H9 (cell line): ENCODE measurements at places on chromosomes 5 and 9.

GRCh38 chr9:111599092-111599954, at the start of gene PTGR1:
PTGR1 (minus strand) TSS chr9:111599647; CDS start chr9:111597422, 2,225 bp downstream.
- DNase-seq = peak; percentile 84

GRCh38 chr5:154756868-154757813, 2.0 kb downstream of the LARP1 start:
- DNase-seq = no peak

DNA sequence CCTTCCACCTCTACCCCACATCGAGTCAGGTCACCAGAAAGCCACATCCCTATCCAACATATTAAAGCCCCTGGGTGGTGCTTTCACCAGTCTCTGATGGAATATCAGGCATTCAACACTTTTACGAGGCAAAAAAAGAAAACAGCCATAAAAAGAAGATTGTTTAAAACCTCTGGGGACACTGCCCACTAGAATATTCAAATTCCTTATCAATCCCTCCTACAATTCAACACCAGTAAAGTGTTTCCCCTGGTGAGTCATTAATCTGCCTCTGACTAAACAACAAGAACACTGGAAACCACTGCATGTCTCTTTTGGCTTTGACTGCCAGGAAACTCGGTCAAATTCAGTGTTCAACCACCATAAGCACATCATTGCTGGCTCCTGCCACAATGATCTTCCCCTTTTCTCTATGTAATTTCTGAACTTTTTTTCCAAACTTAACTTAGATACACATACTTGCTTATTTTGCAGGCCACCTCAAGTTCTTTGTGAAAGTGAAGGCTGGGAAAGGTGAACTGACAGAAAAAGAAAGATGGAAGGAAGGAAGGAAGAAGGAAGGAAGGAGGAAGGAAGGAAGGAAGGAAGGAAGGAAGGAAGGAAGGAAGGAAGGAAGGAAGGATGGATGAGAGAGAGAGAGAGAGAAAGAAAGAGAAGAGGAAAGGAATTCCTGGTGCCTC, 105.3 kb downstream of the PAX5 start:
- no peak for DNase-seq

DNA sequence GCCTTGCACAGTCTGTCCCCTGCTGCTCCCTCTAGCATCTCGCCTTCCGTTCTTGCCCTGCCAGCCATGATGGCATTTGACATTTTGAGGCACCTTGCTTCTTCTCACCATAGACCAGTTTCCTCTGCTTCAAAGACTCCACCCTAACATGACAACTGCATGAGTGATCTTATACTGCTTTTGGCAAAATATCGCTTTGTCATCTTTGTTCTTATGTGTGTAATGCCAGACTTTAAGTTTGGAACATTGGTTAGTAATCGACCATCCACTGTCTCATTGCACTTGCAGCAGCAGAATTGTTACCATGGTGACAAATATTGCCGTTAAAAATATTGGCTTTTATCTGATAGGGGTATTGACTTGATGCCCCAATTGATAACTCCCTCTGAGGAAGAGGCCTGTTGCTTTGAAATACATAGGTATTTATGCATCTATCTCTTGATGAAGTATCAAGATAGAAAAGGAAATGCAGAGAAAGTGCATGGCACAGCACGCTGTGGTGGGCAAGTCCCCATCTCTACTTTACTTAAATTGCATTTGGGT, 6.8 kb downstream of the GARIN3 start:
- DNase-seq = no peak

- DNase-seq = no peak
Observed at GRCh38 chr5:178801021-178801420, 58.7 kb upstream of the ZNF354B start.

- DNase-seq = no peak
Observed at GRCh38 chr5:106720367-106720766, 950.4 kb downstream of the EFNA5 start.

GRCh38 chr9:136044207-136044970, 50.7 kb downstream of the NACC2 start:
- no peak for DNase-seq

DNA sequence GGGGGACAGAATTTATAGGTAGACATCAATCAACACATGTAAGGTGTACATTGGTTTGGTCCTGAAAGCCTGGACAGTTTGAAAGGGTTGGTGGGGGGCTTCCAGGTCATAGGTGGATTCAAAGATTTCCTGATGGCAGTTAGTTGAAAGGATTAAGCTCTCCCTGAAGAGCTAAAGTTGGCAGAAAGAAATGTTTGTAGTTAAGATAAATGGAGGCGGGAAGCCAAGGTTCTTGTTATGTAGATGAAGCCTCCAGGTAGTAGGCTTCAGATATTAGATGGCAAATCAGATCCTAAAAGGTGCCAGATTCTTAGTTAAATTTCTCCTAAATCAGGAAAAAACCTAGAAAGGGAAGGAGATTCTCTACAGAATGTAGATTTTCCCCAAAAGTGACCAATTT, 9.0 kb upstream of the LRRTM2 start:
- DNase-seq = no peak

- no peak for DNase-seq
Observed at GRCh38 chr5:172167895-172168294, 20.1 kb downstream of the STK10 start.

DNA sequence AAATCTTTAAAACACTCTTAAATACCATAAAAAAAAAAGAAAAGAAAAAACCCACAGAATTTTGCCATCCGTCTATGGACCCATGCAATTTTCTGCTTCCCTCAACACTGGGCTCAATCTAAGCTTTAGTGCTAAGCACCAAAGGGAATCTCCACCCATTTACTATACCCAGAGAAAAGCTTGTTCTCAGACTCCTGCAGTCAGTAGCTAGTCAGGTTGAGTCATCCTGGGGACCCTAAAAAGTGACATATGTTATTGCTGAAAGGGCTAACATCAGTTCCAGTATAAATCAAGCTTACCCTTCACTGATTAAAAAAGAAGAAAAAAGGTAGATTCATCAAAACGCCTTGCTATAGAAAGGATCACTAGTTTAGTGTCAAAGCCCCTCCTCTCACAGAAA, 177.6 kb downstream of the MUSK start:
- no peak for DNase-seq

DNA sequence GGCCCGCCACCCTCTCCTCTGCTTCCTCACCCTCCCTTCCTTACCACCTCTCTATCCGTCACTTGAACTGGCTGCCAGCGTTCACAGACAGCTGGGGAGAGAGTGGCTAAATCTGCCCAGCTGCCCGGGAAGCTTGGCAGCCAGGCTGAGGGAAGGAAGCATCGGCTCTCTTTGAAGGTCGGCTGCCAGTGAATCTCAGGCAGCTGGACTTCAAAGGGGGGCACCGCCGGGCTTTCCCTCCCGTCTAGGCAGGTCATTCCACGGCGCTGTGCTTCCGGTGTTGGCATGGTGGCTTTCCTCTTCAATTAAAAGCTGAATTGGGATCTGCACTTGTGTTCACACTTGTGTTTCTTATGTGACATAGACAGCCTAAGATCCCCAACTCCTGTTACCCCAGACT, 174.0 kb downstream of the GDNF start:
- DNase-seq = no peak

DNA sequence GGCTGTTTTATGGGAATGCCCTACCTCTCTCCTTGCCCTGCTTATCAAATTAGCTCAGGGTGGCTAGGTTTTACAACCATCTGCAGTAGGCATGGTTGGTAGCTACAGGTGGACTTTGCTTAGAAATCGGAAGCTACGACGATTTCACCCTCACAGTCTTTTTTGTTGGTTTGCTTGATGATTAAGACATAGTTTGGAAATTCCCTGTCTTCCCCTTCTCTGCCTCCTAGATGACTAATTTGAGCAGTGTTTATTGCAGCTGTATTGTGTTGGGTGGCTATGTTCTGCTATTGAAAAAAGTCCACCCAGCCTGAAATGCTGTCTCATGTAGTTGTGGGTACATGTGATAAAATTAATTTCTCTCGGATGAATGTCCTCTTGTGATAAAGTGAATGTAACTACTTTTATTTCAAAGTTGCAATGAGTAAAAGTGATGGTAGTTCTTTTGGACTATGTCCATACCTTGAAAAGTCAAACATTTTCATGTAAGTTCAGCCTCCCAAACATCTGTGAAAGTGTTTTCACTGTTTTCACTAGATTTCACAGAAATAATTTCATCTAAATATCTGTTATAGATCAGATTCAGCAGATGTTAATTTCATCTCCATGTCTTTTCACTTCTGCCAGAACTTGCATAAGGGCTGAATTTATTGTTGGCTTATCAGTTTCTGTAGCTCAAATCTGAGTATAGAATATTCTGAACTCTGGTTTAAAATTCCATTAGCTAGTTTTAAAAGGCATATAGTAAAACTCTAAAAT, 37.3 kb upstream of the FYB1 start:
- DNase-seq = no peak

DNA sequence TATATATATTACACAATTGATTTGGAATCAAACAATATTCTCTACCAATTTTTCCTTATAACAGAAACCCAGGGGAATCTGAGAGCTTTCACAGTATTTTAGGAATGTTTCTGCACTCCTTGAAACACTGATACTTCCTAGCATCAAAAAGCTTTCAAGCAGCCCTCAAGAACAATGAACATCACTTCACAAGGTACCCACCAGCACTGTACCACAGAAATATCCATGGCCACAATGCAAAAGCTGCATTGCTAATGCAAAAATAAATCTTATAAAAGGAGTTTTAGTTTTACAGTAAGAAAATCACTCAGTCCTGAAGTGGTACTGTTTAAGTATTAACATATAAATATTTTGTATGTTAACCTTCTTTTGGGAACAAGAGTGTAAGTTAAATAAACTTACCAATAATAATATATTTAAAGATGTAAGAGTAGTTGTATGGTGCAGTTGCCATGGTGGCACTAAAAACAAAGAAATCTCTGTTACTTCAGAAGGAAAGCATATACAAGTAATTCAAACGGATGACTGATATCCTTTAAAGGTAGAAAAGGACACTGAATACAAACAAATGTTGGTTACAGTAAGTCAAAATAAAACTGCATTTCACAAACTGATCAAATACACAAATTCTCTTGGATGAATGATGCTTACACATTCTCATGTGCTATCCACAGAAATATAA, 8.6 kb downstream of the RAB14 start:
- DNase-seq = no peak

- DNase-seq = peak; percentile 36
Observed at GRCh38 chr9:136764301-136764891, at the start of gene LCN15. LCN15 (minus strand) TSS chr9:136764518; CDS start chr9:136764488, 30 bp downstream.

DNA sequence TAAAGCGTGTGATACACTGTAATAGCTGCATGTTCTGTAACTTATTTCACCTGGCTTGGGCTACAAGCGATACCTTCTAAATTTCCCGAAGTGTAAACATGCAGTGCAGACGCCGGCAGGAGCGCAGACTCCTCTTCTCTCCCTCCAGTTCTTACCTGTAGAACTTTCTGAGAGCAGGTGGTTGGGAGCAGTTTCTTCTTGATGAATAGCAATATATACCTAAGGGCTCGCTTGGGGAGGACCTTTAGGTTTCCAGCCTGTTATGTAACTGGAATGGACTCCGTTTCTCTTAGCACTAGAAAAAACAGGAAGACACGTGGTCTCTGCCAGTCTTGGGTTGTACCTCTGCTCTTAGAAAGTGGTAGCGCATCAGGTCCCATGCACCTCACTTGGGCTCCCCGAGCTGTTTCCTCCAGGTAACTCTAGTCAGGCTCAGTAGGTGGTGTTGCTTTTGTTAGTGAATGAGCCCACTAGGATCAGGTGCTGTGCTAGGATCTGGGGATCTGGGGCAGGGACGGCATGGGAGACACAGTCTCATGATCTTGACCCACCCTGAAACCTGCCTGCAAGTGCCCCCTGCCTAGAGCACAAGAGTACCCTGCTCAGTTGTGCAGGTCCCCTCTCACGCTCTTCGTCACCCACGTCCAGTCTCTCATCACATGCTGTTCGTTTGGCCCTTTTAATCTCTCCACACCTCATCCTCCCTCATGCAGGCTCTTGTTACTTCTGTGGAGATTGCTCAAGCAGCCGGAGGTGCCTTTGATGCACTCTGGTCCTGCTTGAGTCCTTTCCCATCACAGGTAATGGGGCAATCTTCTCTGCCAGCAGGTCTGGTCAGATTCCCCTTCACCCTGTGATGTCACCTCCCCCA, 2.8 kb downstream of the TENT4A start:
- no peak for DNase-seq

DNA sequence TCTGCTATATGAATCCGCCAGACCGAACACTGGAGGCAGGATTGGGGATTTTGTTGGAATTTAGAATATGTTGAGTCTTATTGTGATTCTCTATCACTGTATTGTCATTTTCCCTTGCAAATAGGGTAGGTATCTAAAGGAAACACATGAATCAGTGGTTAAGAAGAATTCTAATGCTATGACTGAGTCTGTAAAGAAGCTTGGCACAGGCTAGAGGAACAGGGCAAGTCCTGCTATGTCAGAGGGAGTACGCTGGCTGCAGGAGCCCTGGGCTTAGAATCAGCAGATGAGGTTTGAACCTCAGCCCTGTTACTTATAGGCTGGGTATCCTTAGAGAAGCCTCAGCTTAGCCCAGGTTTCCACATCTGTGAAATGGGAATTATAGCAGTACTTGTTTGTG, 198.1 kb downstream of the NR3C1 start:
- DNase-seq = no peak

- no peak for DNase-seq
Observed at GRCh38 chr9:127005770-127006314, 91.3 kb downstream of the RALGPS1 start.

- DNase-seq = no peak
Observed at GRCh38 chr5:146947181-146947941, 68.8 kb upstream of the PPP2R2B start.

- no peak for DNase-seq
Observed at GRCh38 chr5:65546141-65546540, 16.8 kb downstream of the CENPK start.

DNA sequence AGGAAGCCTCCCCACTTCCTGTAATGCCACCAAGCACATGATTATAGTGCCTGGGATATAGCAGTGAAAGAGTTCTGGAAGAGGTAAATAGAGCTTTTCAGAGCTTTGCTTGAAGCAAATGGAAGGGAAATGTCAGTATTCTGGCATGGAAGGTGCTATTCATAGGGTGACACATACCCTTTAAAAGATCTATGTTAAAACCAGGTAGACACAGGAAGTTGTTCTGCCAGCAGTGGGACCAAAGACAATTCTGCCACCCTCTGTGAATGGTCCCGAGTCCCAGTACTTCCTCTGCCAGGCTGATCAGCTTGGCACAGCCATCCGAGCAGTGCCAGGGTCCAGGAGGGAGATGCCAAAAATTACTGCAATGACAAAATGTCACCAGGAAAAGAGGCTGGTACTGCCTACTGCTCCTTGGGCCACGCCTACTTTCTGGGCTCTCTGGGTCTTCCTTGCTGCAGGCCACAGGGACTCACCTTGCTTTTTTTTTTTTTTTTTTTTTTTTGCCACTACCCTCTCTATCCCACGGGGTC, 26.7 kb downstream of the GARNL3 start:
- DNase-seq = no peak

- no peak for DNase-seq
Observed at GRCh38 chr9:6763244-6763643, 5.5 kb downstream of the KDM4C start.
